Activated T-cell treated with anti-CD3 and anti-CD28 coated beads, Interleukin-2, amount 50 U/mL, for 4 hours (primary cell): ENCODE measurements at places on chromosomes 1 and 21. TPM values are rescaled to one million over a fixed set of nuclear protein-coding genes. Genes with fewer than 3 reads are reported as not detected.

Gene ZSCAN20
- total RNA-seq: 3.1 TPM

DNA sequence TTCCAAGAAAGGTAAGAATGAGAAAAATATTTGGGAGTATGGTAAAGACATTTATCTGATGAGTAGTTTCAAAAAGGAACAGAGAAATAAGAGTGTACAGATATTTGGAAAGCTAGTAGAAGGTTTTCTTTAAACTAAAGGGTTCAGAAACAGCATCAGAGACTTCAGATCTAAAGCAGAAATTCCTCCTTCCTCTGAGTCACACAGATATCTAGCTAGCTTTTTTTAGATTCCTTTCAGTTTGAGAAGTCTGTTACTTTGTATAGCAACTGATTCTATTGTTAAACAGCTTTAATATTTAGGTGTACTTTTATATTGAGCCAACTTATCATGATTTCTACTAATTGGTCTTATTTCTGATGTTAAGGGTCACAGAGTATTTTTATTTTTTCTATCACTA is 4.7 kb downstream of the AMY2B start:
- DNase-seq: no peak

Gene RGS1
- total RNA-seq: 47.6 TPM

DNA sequence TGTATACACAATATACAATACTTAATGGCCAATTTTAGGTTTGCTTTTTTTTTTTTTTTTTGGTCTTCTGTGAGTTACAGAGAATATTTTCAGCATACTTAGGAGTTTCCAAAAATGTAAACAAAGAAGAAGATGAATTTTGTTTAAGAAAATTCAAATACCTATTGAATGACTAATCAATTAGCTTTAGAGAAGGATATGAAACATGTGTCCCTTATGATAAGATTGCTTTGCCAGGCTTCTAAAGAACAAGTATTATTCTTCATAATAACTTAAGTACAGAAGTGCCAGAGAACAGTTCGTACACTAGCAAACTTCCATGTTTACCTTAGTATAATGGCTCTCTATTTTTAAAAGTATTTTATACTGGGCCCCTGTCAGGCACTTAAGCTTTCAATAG is 1191.0 kb upstream of the NCAM2 start:
- no peak for DNase-seq

- DNase-seq: no peak
These were observed 872 bp downstream of the GPBP1L1 start for GRCh38 chr1:45685308-45686014.

DNA sequence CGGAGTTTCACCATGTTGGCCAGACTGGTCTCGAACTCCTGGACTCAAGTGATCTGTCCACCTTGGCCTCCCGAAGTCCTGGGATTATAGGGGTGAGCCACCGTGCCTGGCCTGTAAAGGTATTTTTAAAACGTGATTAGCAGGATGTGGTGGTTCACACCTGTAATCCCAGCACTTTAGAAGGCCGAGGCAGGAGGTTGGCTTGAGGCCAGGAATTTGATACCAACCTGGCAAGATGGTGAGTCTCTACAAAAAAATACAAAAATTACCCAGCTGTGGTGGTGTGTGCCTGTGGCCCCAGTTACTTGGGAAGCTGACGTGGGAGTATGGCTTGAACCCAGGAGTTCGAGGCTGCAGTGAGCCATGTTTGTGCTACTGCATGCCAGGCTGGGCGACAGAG is 43.3 kb upstream of the SOD1 start:
- DNase-seq: no peak

DNA sequence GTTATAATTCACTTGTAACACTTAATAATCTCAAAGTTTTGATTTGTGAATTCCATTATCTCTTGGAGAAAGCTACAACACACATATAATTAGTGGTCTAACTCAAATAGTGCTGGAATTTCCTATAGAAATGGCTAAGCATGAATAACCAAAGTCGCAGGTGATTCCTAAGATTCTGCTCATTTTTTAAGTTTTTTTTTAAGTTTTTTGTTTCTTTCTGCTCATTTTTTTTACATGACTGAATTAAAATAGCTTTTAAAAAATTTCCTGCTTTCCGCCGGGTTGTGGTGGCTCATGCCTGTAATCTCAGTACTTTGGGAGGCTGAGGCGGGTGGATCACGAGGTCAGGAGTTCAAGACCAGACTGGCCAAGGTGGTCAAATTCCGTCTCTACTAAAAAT is 90.4 kb downstream of the APP start:
- no peak for DNase-seq

DNA sequence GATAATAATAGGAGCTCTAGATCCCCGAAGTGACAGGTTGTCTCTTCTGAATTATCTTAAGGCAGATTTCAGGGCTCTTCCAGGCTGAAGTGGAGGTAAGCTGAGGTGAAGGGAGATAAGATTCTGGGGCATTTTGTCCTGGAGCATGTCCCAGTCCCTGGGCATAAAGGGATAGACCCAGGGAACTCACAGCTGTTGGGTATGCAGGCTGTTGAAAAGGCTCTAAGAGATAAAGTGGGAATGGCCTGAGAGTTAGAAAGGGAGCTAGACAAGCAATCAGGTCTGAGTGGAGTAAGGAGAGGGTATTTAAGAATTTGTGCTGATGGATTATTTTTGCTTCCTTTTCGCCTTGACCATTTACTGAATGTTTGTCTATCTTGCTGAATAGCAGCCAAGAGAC is 123.7 kb downstream of the NOS1AP start:
- DNase-seq: no peak

DNA sequence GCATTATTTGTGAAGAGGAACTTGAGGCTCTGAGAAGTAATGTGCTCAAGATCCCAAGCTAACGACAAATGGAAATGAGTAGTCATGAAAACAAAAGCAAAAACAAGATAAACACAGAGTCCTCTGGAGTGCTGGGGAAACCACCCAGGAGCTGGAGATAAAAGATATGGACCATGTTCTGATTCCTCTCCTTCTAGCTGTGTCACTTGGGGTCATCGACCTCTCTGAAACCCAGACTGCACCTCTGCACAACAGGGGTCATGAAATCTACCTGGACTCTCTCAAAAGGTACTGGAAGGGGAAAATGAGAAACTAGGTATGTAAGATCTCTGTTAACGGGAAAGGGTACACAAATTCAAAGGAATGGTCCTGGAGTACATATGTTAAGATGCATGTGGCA is 6.5 kb downstream of the PGLYRP4 start:
- no peak for DNase-seq

GRCh38 chr1:13469343-13469742 is 44.5 kb downstream of the LRRC38 start:
- no peak for DNase-seq

DNA sequence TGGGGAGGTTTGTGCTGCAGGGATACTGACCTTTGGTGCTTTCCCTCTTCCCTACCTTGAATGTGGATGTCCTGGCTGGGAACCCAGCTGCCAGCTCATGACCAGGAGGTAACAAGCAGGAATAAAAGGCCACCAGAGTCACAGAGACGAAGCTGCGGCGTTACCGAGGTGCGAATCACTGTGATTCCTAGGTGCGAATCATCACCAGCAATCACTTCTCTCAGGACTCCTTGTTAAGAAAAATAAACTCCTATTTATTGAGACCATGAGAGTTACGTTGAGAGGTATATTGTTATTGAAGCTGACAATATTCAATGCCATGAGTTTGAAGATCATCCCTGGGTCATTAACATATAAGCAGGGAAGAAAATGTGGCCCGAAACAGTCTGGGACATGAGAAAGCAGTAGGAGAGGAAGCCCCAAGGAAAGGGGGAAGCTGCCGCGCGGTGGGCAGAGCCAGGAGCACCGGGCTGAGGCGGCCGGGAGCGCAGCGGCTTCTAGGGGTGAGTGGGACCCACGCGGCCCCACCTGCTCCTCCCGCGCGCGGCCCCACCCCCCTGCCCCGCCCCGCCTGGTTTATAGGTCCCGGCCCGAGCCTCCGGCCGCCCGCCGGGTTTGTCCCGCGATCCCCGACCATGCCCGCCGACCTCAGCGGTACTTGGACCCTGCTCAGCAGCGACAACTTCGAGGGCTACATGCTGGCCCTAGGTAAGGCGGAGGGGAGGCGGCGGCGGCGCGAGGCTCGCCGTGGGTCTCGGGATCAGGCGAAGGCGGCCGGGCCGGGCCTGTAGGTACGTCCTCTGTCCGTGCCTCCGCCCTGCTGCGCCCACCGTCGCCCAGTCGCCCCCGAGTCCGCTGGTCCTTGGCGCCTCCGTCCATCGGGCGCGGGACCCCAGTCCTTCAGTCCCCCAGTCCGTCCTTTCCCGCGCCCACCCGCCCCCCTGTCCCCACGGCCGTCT is at the start of gene RBP7:
Gene RBP7 (plus strand): TSS at position 605 of the 959 bp plus-strand sequence. CDS start 31 bp downstream, at position 636.
- DNase-seq: no peak

Gene SYCP1
- not detected for total RNA-seq

Gene SH2D2A
- 214 TPM for total RNA-seq

DNA sequence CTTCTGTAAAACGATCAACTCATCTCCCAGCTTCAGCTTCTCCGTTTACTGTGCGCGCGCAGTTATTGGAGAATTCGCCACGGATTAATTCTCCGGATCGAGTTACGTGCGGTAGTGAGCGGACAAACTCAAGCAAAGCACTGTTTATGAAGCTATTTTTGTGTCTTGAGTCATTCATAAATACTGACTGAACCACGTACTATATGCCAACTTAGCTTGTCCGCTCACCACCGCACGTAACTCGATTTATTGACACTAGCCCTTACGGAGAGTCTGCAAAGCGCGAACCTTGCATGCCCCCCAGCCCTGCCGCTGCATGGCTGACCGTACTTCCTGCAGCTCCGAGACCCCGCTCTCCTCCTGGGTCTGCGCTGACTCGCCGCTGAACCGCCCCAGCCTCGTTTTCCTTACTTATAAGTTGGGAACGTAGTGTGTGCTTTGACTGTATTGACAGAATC is 773 bp downstream of the CHD1L start:
- no peak for DNase-seq

Gene ARHGAP30
- total RNA-seq: 128 TPM

- no peak for DNase-seq
These were observed 268.4 kb upstream of the USP24 start for GRCh38 chr1:55483523-55483922.
